ENCODE measurements at places on chromosomes 12 and 14.
A peak's percentile ranks its signal among the peaks of the same experiment; 100 is the strongest.

- no peak for DNase-seq
Measured at GRCh38 chr14:57735276-57735675, 130.6 kb downstream of the SLC35F4 start.

DNA sequence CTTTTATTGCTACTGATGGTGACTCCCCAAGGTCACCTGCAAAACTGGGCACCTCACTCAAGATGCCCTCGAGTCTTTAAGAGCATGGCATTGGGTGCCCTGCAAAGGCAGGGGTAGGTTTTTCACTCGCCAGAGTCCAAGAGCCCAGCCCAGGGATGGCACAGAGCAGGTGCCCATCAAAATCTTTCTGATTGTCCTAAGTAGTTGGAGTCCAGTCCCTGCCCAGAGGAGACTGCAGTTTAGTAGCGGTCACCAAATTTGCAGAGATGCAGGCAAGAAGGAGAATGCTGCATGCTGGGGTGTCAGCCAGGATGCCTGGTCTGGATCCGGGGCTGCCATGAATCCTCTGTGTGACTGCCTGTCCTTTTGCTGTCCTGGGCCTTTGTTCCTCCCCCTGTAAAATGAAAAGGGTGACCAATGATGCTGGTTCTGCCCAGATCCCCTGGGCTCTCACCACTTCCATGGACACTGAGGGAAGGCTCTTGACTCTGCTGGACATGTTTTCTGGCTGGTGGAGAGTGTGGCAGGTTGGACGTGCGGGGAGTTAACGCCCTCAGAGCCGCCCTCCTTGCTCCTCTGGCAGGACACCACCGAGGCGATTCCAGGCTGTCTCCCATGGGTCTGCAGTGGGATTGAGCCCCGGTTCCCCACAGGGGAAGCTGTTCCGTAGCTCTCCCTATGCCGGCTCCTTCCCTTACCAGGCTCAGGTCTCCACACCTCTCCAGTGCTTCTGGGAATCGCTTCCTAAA lies 41.3 kb downstream of the DLK1 start:
- DNase-seq, result no peak

DNA sequence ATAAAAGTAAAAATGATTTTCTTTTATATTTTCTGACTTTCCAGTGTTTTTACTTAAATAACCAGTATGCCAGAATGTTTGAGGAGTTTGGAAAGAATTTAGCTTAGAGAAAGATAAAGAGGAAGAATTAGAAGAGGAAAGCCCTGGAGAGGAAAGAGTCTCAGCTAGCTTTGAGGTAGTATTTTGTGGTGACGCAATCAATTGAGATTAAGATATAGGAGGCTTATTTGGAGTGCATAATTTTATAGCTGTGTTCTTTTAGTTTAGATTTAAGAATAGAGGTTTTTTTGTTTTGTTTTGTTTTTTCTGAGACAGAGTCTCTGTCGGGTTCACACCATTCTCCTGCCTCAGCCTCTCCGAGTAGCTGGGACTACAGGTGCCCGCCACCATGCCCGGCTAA lies 18.1 kb downstream of the CLEC2B start:
- DNase-seq, result no peak

DNA sequence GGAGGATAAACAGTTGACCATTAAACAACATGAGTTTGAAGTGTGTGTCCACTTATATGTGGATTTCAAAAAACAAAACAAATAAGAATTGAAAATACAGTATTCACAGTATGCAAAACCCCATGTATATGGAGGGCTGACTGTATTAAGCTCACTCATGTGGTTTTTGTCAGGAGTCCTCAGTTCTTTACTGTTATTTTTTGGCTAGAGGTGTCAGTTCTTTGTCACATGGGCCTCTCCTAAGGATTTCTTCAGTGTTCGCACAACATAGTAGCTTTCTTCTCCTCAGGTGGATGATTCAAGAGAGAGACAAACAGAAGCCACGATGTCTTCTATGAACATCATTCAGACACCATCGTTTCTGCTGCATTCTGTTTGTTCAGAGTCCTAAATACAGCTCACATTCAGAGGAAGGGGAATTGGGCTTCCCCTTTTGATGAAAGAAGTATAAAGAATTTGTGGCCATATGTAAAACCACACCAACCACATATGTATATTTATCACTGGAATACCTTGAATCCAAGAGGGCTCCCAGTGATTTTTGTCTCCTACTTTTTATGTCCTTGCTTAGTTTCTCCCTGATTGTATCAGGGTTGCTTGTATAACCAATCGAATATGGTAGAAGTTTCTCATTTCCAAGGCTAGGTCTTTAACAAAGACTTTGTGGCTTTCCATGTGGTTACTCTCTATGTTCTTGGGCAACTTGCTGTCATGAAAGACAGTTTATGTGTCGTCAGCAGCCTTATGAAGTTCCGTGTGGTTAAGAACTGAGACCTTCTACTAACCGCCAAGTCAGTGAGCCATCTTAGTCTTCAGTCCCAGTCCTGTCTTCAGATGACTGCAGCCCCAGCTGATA lies 18.9 kb downstream of the MNAT1 start:
- DNase-seq, result peak; percentile 74

DNA sequence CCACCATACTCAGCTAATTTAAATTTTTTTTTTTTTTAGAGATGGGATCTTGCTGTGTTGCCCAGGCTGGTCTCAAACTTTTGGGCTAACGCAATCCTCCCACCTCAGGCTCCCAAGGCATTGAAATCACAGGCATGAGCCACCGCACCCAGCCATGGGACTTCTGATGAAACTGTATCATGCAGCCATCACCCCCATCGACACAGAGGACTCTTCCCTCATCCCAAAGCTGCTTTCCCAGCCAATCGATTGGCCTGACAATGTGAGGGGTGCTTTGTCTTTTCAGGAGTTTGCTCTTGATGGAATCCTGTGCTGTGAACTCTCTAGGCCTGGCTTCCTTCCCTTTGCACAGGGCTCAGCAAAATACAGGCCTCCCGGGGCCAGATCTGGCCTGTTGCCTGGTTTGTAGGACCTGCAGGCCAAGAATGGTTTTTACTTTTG lies 59.6 kb upstream of the NCOR2 start:
- no peak for DNase-seq

DNA sequence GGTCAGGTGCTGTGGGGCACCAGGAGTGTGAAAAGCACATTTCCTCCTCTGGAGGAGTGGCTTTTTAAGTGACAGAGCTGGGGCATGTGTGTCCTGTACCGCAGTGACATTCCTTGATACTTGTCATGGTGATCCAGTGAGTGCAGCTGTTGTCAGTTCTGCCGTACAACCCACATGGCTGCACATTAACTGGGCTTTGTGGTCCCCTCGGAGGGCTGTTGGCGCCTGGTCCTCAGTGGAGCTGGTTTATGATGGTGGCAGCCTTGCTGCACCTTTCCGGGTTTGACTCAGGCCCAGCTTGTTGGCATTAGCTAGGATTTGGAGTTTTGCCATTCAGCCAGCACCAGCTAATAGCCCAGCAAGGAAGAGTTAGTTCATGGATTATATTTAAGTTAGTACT lies 77.0 kb downstream of the SLC25A47 start:
- DNase-seq, result no peak

DNA sequence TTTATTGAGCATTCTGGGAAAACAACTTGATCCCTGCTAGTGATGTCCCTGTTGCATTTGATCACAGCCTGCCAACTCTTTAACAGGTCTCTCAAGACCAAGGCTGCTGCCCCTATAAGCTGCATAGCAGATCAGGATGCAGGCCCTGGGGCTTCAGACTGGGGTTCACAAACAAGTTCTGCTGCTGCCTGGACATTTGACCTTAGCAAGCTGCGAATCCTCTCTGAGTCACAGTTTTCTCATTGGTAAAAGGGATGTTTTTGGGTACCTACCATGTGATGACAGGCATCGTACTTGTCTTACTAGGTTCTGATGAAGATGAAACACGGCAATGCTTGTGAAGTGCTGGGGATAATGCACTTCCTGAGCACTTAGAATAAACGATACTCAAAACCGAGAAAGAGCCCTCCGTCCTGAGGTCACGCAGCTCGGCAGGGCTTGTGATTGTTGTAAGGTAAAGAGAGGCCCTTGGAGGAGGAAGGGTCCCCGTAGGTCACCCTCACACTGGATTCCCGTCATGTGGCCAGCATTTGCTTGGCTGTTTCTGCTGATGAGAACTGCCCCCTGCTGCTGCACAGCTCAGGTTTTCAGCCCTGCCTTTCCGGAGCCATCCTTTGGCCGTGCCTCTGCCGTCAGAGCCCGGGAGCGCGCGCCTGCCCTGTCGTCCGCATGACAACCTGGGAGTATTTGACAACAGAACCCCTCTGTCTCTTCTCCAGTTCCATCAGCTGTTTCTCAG lies 39.1 kb downstream of the TSPAN9 start:
- DNase-seq, result no peak

GRCh38 chr14:24815543-24815942 lies 181.6 kb upstream of the GZMB start:
- no peak for DNase-seq

GRCh38 chr12:66735275-66735674 lies 56.4 kb upstream of the GRIP1 start:
- DNase-seq, result no peak

DNA sequence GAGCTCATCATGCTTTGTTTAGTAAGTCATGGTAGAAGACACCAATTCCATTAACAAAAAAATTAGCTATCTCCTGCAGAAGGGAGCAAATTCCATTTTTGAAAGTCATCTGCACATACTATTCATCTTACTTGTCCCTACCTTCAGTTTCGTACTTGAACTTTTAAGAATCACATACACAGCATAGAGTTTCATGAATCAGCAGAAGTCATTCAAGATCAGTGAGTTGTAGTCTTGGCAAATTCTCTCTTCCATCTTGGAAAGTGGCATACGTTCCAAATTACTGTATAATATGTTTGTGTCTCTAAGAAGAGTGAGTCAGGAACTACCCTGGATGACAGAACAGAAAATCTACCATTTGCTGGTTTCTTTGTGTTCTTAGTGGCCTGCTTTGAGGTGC lies 14.1 kb downstream of the VRK1 start:
- DNase-seq, result no peak

GRCh38 chr14:90756755-90757345 lies 59.4 kb downstream of the TTC7B start:
- DNase-seq, result no peak

- DNase-seq, result no peak
Measured at GRCh38 chr14:94685681-94686485, 73.7 kb downstream of the SERPINA3 start.

DNA sequence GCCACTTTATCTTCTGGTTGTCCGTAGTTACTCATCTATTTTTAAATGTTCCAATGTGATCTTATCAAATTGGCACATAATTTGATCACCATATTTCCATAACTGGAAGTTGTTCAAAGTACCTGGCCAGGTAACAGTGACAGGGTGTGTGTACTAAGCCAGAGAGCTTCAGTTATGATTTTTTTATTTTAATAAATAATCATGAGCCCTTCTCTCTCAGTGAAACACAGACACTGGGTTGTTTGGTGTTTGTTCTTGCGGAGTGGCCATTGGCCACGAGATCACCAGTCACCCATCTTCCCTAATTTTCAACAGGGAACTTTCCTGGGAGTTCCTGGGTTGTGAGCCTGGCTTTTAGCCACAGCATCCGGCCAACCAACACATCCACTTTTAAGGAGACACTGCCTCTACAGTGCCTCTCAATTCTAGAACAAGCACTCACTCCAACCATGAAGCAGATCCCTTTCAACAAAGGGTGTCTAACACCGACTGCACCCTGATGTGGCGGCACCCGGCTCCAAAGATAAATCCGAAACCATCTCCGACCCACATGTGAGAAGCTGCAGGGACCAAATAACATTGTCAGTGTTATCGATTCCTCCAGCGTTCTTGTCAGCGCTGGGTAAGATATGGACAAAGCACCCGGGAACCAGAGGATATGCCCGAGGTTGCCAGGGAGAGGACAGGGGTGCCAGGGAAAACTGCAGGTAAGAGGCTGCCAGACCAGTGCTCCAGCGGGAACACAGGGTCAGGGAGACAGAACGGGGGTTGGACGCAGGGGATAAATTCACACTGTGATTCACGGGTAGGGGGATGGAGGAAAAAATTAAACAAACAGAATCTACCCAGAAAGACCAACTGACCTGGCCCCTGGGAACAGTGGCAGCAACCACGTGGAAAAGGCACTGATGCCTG lies 49.9 kb downstream of the FOXN3 start:
- no peak for DNase-seq

DNA sequence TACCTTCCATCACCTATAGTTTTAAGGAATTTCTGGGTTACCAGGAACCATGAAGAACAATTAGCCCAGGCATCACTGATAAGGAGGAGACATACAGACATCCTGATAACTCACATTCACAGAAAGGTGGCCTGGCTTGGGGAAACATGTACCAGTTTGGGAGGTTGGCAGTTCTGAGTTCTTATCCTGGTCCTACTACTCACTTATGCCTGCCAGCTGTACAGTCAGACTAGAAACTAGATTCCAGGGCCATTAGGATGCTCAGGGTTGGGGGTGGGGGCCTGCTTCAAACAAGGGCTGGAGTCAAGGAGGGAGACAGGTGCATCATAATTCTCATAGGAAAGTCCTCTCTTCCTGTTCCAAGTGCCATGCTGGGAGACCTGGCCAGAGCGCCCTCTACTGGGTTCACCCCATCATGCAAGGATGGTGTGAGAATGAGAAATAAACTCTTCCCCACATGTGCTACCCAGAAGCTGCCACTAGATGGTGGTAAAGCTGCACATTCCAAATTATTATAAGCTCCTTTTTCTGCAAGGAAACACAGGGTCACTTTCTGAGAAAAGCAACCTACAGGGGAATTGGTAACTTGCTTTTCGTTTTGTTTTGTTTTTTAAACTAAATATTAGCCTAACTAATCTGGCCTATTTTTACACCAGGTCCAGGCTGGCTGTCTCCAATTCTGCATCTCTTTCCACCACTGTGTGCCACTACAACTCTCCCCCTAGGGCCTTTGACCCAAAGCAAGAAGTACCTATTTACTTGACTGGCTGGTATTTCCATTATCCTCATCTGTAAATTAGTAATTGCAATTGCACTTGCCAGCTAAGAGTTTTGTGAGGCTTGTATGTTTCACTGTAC lies 14.5 kb downstream of the OAS2 start:
- peak; percentile 64 for DNase-seq

GRCh38 chr14:92470215-92470614 lies 43.4 kb upstream of the RIN3 start:
- no peak for DNase-seq

DNA sequence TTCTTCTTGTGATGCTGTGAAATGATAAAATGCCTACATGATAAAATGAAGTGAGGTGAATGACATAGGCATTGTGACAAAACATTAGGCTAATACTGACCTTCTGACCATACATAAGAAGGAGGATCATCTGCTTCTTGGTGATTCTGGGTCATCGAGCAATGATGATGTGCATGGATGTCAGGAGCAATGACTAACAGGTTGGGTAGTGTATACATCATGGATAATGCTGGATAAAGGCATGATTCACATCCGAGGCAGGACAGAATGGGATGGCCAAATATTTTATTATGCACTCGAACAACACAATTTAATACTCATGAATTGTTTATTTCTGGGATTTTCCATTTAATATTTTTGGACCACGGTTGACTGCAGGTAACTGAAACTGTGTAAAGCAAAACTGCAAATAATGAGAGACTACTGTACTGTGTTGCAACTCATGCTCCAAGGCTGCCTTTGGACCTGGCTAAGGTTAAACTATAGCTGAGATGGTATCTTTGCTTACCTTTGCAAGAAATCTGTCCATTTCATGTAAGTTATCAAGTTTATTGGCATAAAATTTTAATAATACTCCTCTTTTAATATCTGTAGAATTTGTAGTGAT lies 7.6 kb upstream of the SLC25A21 start:
- DNase-seq, result no peak

GRCh38 chr14:74653386-74654138 lies 41.5 kb upstream of the LTBP2 start:
- no peak for DNase-seq

- DNase-seq, result no peak
Measured at GRCh38 chr12:20599757-20600156, 95.4 kb upstream of the SLCO1C1 start.

All from GM20000 (cell line).